ENCODE measurements at places on chromosomes 16 and 17.

GRCh38 chr16:46996952-46997458 is 23.5 kb upstream of the DNAJA2 start:
- no peak for DNase-seq

DNA sequence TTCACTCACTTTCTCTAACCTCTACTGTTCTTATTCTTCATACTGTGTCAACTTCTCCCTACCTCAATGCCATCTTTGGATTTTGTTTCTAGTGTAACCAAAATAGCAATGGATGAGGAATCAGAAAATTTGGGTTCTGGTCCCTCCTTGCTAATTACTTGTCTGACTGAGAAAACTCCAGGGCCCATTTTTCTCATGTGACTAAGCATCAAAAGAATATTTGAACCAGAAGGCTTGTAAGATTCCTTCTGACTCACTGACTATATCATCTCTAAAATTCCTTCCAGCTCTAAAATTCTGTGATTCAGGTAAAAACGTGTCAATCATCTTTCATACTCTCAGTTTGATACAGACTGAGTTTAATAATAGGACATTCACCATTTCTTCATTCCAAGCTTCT is 57.9 kb downstream of the BRIP1 start:
- DNase-seq = no peak

- DNase-seq = peak; percentile 67
These were observed 79.8 kb downstream of the NT5M start for GRCh38 chr17:17382971-17383370.

GRCh38 chr17:68322630-68323029 is 31.3 kb downstream of the ARSG start:
- no peak for DNase-seq

GRCh38 chr17:17840751-17841591 is 4.2 kb upstream of the SREBF1 start:
- no peak for DNase-seq

GRCh38 chr17:56803071-56803470 is 30.6 kb downstream of the C17orf67 start:
- no peak for DNase-seq

- DNase-seq = no peak
These were observed 27.2 kb downstream of the NPLOC4 start for GRCh38 chr17:81609541-81610311.

DNA sequence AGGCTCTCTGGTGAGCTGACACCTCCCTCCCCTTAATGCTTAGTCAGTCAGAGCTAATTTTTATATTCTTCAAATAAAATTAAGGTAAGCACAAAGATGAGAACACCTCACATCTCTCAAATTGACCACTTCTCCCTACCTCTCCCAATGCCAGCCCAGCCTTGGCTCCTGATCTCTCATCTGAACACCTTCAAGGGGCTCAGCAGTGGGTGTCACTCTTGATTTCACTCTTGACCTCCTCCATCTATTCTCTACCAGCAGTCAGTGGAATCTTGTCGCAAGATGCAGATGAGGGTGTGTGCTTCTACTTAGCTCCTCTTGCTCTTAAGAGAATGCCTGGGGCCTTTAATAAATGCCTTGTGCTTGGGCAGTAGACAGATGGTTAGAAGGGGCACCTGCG is 309.0 kb upstream of the IRX3 start:
- DNase-seq = peak; percentile 41

DNA sequence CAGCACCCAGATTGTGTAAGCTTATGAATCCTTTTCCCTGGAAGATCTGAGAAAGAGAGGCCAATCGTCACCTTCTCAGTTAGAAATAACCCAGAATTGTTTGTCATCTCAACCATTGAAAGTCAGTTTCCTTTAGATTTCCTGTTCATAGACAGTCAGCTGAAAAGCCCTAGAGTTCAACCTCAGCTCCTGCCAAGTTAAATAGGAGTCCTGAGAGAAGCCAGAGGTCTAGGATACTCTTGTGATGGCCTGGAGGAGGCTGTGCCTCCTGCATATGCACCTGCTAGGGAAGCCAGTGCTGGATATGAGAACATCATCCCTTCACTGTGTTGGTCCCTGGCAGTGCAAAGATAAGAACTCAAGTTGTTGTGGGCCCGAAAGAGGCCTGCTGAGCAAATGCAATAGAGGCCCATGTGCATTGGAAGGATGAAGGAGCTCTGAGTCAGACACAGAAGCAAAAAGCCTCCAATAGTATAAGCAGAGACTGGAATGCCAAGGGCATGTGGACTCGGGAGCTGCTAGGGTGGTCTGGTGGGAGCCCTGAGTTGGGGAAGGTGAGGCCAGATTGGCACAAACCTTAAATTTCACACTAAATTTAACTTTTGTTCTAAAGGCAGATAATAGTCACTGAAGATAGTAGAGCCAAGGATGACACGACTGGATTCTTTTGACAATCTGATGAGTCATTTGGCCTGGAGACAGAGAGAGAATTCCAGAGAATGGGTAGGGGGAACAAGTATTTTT is 520.9 kb upstream of the CDH5 start:
- DNase-seq = no peak

DNA sequence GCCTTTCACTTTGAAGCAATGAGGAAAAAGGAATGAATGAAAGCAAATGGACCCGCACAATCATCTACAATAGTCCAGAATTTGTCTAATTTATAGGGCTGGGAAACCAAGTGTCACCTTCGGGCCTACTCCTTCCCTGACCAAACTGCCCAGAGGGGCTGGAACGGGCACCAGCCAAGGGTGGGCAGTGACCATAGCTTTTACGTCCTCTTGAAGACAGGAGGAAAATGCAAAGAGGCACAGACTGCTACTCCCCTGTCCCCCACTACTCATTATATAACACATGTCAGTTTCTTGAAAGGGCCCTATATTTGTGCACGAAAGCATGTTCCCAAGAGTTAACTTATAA is 122.3 kb downstream of the ZFHX3 start:
- DNase-seq = no peak

DNA sequence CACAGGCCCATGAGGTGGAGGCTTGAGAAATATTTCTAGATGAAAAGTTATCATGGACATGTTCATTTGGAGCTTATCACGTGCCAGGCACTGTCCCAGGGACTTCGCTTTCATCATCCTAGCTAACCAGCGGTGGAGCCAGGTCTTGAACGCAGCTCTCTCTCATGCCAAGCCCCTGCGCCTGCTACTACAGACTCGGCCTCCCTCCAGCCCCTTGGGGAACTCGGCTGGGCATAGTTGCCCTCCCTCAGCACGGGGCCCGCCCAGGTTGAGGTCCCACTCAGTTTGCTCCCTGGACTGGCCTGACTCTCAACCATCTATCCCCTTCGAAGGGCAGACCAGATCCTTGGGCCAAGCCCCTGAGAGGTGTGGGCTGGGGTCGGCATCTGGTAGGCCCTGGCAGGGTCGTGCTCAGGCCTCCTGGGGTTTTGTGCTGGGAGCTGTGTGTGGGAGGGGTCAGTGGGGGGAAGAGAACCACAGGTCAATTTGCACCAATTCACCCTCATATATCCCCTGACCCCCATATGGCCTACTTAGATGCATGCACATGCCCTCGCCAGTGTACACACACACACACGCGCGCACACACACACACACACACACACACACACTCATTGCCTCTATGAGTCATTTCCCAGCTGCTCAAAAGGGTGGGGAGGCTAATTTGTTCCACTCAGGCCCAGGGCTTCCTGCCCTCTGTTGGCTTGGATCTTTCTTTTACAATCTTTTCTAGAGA is 12.1 kb upstream of the SCN4A start:
- peak; percentile 54 for DNase-seq

DNA sequence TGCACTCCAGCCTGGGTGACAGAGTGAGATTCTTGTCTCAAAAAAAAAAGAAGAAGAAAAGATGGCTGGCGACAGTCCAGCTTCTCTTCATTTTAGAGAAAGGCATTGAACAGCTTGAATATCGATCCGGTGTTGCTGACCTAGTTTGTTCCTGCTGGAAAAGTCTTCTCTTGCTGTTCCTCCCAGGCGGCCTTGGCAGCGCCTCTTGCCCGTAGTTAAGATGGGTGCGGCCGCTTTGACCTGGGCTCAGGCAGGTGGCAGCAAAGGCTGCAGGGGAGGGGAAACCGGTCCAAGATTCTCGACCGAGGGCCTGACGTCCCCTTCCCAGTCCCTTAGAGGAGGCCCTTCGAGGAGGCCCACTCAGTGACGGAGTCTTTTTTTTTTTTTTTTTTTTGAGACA is 3.8 kb upstream of the ZNF764 start:
- DNase-seq = no peak

- peak; percentile 64 for DNase-seq
These were observed 13.7 kb downstream of the MYO15B start for GRCh38 chr17:75601057-75601987.

DNA sequence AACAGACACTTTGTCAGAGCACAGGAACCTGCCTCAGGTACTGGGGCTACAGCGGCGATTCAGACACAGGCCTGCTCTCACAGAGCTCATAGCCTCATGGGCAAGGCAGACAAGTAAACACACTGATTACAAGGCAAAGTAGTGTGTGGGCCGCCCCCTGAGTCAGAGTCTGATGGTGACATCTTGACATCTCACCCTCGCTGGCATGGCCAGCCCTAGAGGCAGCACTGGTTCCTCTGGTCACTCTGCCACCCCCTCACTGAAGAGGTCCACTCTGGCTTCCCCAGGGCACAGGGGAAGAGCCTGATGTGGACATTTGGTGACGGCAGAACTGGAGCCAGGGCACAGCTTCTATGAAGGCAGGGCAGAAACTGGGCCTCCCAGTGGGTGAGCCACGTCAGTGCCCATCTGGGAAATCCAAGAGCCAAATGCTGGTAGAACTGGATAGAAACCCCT is 32.9 kb upstream of the TOB1 start:
- DNase-seq = no peak

- DNase-seq = no peak
These were observed 70.8 kb downstream of the ABR start for GRCh38 chr17:1108765-1109605.

GRCh38 chr17:65197201-65197600 is 60.0 kb downstream of the RGS9 start:
- DNase-seq = no peak

- no peak for DNase-seq
These were observed 29.1 kb upstream of the PHOSPHO1 start for GRCh38 chr17:49259663-49260010.

- no peak for DNase-seq
These were observed 46.4 kb downstream of the SPOP start for GRCh38 chr17:49631496-49631895.

- DNase-seq = no peak
These were observed 251.6 kb downstream of the KCNJ2 start for GRCh38 chr17:70420861-70421445.

DNA sequence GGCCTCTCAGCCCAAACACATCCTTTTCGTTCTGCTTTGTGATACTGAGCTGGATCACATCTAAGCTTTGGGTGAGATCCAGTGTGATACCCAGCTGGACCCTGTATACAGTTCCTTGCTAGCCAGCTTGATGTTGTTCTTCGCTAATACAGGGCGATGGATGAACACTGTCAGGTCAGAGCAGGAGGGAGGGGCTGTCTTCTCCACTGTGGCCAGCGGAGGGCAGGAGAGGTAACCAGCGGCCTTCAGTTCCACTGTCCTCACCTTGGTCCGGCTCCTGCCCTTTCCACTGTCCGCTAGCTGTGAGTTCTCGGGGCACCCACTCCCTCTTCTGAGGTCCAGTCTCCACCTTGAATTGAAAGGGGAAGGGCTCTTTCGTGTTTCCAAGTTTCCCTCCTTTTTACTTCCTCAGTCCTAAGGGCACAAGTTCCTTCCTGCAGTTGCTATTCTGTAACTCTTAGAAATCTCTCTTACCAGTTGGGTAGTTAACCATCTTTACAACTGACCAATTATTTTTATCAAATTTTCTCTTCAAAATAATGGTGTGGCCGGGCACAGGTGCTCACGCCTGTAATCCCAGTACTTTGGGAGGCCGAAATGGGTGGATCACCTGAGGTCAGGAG is 3.0 kb upstream of the ZNF213 start:
- no peak for DNase-seq

DNA sequence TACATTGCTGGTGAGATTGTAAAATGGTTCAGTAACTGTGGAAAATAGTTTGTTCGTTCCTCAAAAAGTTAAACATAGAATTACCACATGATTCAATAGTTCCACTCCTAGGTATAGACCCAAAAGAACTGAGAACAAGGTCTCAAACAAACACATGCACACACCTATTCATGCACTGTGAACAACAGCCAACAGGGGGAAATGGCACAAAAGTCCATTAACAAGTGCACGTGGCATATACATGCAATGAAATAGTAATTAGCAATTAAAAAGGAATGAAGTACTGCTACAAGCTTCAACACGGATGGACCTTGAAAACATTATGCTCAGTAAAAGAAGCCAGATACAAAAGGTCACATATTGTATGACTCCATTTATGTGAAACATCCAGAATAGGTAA is 23.8 kb downstream of the SDK2 start:
- no peak for DNase-seq

DNA sequence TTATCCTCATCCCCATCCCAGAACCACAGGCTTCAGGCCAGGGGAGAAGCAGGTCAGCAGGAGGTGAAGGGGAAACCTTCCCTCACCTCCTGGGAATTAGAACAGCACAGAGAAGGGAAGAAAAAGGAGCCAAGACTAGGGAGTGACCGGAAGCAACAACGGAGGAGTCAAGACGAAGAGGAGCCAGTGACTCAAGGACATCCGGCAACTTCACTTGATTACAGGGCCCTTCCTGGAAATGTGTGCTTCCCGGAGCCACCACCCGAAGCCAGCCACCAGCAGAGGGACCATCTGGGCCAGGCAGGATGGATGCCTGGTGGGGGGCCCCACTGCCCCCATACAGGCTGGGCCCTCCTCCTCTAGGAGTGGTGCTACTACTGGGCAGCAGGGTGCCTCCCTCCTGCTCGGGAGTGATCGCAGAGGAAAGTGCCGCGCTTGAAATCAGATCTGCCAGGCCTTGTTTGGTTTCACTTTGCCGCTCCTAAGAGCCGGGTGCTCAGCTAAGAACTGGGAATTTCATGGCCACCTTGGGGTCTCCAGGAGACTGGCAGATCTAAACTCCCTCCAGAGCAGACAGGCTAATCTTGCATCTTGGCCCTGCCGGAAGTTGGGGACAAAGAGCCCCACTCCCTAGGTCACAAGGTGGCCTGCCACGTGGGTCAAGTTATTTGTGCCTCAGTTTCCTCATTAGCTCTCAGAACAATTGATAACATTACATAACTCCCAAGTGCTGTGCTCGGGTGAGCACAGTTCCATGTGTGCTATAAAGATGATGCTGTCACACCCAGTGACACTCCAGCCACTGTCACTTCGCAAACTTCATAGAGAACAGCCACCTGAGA is 6.6 kb downstream of the CDC42EP4 start:
- peak; percentile 86 for DNase-seq

- peak; percentile 71 for DNase-seq
These were observed at the start of gene NUPR1 for GRCh38 chr16:28538733-28539596. NUPR1 (minus strand) TSS chr16:28538974; CDS start chr16:28538907, 67 bp downstream.
